Fibroblast of skin of scalp (primary cell): ENCODE measurements at places on chromosomes 7 and 10.

DNA sequence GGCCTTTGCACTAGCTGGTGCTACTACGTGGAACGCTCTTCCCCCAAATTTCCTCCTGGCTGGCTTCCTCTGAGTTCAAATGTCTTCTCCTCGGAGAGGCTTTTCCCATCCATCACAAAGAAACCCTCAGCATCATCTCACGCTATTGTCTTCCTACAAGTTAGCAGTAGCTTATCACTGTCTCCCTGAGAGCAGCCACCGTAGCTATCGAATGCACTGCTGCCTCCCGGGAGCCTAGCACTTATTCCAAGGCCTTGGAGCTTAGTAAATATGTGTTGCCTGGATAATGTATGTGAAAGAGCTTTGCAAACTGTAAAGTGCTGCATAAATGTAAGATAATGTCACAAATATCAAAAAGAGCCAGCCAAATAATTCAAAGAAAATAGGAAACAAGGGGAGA lies 124.4 kb downstream of the KCNMA1 start:
- DNase-seq: no peak

- DNase-seq: no peak
Observed at GRCh38 chr10:32621969-32622368, 176.0 kb downstream of the CCDC7 start.

DNA sequence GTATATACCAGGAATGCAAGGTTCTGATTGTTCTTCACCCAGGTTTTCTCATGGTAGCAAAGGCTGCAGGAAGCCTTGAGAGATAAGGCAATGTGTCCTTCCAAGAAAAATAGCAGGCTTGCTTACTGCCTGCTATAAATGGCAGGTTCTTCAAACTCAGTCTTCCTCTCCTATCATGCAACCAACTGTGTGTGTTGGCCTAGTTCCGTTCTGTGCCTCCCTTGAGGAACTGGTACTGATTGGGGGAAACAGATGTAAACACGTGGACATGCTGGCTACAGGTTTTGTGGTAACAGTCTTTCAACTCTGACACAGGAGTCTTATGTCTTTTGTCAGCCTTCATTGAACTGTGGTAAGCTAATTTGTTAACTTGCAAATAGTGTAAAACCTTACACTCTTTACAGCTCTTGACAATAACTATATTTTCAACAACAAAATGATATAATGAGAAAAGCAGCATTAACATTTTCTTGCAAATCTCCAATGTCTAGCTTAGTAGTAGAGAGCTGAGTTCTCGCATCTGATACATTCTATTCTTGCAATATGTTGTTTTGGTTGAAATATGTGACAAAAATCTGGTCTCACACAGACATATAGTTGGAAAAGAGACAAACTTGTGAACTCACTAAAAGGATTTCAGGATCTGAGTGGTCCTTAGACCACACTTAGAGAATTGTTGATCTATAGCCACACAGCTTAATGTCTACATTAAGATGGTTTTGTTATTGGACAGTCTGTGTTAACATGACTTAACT lies 54.7 kb upstream of the LSM8 start:
- DNase-seq: no peak

DNA sequence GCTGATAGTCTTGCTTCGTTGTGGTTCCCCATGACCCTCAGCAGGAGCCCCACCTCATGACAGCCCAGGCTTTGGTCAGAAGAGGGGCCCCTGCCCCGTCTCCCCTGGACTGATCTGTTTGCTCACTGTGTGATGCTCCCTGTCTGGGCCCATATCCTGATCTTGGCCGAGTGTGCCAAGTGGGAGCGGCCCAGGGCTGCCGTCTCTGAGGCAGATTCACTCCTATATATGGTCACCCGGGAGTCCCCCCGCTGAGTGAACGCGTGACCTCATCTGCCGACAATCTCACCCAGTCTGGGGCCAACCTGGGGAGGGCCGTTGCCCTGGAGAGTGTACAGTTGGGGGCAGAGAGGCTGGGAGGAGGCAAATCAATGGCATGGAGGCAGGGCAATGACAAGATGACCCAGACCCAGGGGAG lies 34.5 kb downstream of the PPIF start:
- DNase-seq: peak; percentile 98

DNA sequence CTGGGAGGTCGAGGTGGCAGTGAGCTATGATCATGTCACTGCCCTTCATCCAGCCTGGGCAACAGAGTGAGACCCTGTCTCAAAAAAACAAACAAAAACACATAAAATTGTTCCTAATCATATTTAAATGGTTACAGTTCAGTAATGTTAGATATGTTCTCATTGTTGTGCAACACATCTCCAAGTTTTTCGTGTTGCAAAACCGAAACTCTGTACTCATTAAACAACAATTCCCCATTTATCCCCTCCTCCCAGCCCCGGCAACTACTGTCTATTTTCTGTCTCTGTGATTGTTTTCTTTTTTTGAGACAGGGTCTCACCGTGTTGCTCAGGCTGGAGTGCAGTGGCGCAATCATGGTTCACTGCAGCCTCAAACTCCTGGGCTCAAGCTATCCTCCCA lies 16.1 kb upstream of the PRXL2A start:
- no peak for DNase-seq

- peak; percentile 87 for DNase-seq
Observed at GRCh38 chr10:13087986-13088618, 11.9 kb upstream of the OPTN start.

DNA sequence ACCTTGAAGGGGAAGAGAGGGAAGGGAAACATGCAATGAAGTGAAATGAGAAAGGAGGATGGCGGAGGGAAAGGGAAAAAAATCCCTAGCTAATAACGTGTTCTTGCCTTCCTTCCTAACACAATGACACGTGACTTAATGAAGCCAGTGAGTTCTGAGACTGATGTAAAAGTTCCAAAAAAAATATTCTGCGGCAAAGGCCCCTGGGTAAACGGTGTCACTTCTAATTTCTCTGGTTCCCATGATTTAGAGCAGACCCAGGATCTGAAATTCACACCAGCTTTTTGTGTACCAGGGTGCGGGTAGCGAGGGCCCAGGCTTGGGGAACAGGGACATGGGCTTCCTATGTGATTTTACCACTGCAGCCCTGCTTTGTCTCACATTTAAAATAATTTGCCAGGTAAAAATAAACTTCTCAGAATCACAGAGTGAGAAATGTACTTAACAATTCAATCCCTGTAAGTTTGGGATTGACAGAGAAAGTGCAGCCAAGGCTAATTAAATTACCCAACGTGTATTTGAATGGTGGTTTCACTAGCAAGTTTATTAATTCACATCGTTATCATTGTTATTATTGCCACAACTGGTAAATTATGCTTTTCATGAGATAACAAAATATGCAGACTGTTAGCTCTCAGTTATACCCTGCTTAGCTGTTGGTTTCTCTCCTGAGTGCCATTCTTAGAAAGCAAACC lies 182.4 kb downstream of the SEM1 start:
- no peak for DNase-seq

GRCh38 chr10:98086837-98087708 lies 47.4 kb upstream of the R3HCC1L start:
- DNase-seq: no peak

GRCh38 chr7:127056202-127056601 lies 196.5 kb downstream of the GRM8 start:
- no peak for DNase-seq

DNA sequence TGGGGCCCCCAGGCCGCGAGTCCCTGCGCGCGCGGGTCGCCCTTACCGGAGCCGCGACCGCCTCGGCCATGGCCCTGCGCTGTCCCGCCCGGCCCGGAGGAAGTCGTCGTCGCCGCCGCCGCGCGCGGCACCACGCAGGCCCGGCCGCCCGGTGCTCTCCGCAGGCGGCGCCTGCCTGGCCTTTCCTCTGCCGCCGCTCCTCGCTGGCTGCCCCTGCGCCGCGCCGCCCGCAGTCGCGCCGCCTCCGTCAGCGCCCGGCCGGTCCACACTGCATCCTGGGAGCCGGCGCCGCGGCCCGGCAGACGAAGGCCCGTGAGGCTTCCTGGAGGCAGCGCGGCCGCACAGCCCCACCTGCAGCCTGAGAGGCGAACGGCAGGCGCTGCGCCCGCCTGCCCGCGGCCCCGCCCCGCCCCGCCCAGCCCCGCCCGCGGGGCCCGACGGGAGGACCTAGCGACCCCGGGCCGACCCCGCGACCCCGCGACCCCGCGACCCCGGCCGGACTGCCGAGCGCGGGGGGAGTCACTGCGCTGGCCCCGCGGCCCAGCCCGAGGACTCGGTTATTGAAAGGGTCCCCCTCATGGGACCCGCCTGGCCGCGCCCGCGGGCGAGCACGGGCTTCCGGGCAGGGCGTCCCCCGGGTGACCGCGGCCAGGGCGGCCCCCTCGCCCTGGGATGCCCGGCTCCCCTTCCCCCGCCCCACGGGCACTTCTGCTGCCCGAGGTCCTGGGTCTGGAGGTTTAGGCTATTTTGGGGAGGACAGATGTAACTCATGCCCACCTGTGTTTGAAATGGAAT lies at the start of gene ZNF746:
TSS of gene ZNF746 (minus strand) at position 343 of the 795 bp plus-strand sequence. CDS start at position 70, 273 bp downstream.
- peak; percentile 88 for DNase-seq

DNA sequence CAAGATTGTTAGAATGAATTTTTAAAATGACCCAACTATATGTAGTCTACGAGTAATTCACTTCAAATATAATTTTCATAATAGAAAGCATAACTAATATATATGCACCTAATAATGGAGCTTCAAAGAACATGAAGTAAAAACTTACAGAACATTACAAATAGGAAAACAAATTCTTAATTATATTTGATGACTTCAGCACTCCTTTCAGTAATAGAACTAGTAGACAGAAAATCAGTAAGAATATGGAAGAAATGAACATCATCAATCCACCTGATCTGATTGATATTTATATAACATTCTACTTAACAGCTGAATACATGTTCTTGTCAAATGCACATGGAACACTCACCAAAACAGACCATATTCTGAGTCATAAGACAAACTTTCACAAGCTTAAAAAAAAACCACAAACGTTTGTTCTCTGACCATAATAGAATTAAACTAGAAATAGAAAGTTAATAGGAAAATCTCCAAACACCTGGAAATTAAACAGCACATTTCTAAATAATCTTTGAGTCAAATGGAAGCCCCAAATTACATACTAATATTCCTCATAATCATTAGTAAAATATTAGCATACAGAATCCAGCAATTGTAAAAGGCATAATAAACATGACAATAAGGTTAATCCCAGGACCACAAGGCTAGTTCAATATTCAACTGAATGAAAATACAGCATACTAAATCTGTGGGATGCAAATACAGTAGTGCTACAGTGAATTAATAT lies 48.0 kb downstream of the BRAF start:
- DNase-seq: peak; percentile 47

- DNase-seq: peak; percentile 96
Observed at GRCh38 chr10:44180321-44181168, 204.4 kb downstream of the CXCL12 start.

GRCh38 chr7:155071121-155071651 lies 1.1 kb downstream of the HTR5A start:
- DNase-seq: no peak

- no peak for DNase-seq
Observed at GRCh38 chr7:141685285-141686023, 16.5 kb downstream of the DENND11 start.

DNA sequence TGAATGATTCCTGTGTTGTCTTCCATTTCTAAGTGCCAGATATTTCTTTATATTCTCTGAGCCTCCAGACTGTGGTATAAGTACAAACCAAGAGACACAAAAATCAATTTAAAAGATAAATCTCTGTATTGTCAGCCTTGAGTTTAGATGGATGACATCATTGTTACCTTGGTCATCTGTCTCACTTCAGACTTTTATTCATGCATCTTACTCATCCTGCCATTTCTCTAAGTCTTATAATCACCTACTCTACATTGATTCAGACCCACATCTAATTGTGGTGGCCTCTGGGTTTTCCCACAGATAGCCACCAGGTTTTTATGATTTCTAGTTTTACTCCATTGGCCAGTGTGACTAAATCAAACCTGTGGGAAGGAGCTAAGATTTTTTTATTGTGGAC lies 26.8 kb upstream of the HDAC9 start:
- no peak for DNase-seq

DNA sequence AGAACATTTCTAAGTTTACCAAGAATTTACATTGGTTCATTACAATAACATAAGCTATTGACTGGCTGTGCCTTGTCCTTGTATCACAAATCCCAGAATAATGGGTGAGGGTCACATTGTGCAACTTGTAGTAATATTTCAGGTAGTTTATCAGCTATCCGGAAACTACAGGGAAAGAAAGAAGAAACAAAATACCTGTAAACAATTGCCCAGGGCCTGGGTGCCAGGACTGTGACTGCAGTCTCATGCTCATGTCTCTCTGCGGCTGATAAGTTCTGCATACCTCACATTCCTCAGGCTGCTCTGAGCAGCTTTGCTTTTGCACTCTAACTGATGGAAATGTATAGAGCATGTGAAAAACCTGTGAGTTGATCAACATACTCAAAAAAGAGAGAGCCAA lies 131.8 kb upstream of the TRIM24 start:
- no peak for DNase-seq

- DNase-seq: no peak
Observed at GRCh38 chr10:133350283-133350949, 3.2 kb downstream of the PRAP1 start.

DNA sequence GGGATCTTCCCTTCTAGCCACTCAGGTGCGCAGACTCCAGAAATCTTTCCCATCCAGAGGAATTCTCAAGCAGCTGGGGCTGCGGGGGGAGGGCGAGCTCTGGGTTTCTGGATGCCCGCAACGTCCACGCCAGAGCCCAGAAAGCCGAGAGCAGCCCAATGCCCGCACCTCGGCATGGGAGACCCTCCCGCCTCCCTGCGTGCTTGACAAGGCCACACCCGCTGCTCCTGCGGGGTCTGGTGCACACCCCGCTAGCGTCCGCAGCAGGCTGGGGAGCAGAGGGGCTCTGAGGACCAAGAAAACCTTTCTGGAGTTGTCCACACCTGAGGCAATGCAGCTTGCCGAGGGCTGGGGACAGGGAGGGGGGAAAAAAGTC lies 66.2 kb downstream of the SLC29A4 start:
- DNase-seq: no peak

GRCh38 chr10:49144058-49144720 lies 10.4 kb upstream of the FAM170B start:
- DNase-seq: peak; percentile 91

DNA sequence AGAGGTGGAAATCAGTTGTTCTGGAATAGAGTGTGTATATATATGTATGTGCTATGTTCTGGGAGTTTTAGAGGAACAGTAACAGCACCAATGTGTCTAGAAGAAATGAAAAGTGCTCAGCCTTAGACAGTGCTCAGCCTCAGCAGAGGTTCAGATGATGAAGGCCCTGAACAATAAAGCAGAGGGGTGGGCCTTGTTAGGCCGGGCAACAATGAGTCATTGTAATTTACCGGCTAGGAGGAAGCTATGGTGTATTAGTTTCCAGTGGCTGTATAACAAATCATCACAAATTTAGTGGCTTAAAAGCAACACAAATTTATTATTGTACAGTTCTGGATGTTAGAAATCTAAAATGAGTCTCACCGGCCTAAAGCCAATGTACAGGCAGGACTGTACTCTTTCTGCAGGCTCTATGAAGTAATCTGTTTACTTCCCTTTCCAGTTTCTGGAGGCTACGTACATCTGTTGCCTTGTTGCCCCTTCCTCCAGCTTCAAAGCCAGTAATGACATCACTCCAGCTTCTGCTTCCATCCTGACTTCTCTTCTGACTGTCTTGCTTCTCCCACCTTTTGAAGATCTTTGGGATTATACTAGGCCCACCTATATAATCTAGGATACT lies 84.6 kb downstream of the CH25H start:
- DNase-seq: no peak
